ENCODE measurements at places on chromosomes 16 and 17.

DNA sequence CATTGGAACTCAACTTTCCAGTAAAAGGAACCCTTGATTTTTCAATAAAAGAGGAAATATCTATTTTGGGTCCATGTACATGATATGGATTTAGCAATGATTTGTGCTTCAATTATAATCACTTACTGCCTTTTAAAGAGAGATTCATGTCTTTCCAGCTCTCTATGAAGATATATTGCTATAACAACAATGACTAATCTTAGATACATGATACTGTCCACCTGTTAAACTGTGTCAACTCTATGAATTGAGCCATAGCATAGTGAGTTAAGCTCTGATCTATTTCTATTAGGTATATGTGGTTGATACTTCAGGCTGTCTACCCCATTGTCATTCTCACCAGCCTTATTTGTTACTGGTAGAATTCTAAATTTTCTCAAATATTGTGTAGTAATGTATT, 15.0 kb upstream of the MPHOSPH6 start:
- DNase-seq: no peak

GRCh38 chr17:63113167-63113566, 147.1 kb downstream of the TANC2 start:
- DNase-seq: no peak

- peak; percentile 92 for DNase-seq
Observed at GRCh38 chr16:78099271-78100111, at the start of gene WWOX. Gene WWOX (plus strand): TSS chr16:78099654.

DNA sequence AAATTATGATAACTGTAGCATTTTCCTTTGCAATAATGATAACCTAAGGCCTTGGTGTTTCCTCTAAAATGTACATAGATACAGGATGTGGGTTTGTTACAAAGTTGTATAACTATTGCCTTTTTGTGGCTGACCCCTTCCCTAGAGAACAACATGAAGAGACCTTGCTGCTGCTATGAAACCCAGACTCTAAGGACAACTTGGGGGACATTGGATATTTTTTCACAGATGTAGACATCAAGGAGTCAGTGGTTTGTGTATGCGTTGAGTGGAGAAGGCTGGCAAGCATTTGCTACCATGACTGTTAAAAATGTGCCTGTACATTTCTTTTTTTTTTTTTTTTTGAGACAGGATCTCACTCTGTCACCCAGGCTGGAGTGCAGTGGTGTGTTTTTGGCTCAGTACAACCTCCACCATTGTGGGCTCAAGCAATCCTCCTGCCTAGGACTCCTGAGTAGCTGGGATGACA, 12.3 kb downstream of the HMOX2 start:
- DNase-seq: no peak

DNA sequence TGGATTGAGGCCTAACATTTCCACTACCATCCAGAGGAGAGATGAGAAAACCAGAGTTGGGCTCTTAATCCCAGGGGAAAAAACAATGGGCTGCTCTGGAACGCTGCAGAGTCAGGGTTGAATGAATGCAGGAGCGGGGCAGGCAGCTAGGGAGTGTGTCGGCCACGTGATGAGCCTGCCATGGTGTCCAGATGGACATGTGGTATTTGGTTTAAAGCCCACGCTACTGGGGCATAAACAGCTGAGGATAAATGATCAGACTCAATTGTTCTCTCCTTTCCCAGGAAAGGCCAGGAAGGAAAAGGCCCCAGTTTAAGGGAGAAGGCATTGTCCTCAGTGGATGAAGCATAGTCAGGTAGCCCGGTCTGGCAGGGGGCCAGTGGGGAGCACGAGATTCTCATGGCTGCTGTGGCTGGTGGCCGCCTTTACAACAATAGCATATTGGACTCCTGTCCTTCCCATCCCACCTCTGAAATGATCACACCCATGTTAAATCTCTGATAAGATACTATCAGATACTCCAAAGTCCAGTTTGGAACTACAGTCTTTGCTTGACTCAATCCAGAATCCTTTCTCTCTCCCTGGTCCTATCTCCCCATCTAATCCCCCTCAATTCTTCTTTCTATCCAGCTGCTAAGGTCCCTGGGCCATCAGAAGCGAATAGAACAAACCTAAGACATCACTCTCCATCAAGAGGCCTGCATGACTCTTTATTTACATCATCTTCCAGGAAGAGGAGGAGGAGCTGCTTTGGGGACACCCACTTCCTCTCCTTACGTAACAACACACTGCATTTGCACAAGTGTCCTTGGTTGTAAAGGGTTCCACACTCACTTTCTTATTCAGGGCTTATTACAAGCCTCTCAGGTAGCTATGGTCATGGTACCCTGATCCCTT, 20.4 kb downstream of the CA4 start:
- DNase-seq: no peak

DNA sequence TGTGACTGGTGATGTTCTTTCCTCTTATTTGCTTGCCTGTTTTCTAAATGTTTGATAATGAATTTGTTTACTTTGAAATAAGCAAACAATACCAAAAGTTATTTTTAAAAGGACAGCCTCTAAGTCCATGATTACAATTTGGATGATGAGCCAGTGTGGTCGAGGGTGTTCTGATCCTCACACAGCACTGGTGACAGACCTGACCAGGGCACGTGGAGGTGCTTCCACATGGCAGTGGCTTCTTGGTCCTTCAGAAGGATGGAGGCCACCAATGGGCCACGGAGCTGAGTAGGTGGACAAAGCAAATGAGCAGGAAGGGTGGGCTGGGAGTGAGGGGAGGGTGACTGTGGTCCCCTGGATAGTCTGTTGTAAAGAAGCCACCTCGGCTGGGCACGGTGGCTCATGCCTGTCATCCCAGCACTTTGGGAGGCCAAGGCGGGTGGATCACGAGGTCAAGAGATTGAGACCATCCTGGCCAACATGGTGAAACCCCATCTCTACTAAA, 4.2 kb upstream of the TEX19 start:
- DNase-seq: no peak

Measured in stimulated activated CD4-positive, alpha-beta T cell treated with anti-CD3 and anti-CD28 coated beads, Interleukin-12 subunit alpha, Interleukin-12 subunit beta, amount 100 ng/mL, for 4 hours (primary cell).